ENCODE measurements at places on chromosomes 2 and 18.

- no peak for DNase-seq
These were observed 580.9 kb upstream of the TMEFF2 start for GRCh38 chr2:192775459-192776262.

DNA sequence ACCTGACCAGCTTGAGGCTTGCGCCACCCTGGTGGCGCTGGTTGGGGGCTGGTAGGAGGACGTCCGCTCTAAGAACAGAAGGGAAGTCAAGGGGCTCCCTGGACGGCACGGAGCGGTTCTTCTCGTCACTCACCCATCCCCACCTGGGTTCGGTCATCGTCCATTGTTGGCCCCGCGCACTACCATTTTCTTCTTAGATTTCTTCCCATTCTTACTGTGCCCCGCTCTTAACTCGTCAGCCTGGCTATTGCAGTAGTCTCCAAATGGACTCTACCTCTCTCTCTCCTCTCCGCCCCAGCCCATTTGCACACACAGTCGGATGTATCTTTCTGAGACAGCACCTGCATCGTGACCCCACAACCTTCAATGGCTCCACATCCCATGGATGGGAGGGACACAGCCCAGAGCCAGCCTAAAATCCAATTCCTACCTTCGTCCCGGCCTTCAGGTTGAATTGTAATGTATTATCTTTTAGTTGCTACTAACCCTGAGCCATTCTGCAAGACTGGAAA is 814 bp upstream of the RAB1A start:
- no peak for DNase-seq

DNA sequence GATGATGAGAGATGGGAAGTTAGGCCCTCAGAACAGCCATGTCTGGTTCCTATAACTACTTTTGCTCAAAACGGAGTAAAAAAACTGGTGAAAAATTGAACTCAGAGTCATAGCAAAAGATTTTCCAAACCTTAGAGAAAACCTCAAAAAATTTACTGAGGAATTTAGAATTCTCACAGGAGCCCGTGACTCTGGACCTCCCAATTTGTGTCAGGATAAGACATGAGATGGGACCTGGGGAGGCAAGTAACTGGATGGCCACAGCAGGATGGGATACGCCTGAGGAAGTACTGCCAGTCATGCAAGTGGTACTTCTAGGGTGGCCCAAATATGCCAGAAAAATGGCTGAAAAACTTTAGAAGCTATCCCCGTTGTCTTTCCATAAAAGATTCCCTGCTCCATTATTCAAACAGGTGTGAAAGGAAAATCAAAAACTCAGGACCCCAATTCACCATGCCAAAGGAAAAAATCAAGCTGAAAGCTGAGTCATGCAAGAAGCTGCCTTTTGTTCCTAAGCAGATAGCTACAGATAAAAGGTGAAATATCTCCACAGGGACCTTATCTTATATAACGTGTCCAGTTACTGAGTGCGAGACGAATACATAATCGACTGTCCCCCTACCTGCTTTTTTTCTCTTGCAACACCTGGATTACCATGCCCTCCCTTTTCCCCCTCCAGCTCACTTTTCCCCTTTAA is 34.1 kb upstream of the LIPG start:
- no peak for DNase-seq

DNA sequence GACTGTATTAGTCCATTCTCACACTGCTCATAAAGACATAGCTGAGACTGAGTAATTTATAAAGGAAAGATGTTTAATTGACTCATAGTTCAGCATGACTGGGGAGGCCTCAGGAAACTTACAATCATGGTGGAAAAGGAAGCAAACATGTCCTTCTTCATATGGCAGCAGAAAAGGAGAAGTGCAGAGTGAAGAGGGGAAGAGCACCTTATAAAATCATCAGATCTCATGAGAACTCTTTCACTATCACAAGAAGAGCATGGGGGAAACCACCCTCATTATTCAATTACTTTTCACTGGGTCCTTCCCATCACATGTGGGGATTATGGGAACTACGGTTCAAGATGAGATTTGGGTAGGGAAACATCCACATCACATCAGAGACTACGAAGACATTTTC is 43.0 kb upstream of the CAVIN2 start:
- DNase-seq, result no peak

GRCh38 chr18:2909431-2910140 is 62.8 kb downstream of the EMILIN2 start:
- no peak for DNase-seq

- DNase-seq, result no peak
These were observed 15.3 kb upstream of the PARD3B start for GRCh38 chr2:204529795-204530463.

Measured in stimulated activated CD8-positive, alpha-beta memory T cell treated with anti-CD3 and anti-CD28 coated beads, Interleukin-4, amount 100 ng/mL, for 4 hours (primary cell).